ENCODE measurements at places on chromosomes 11 and 22.

DNA sequence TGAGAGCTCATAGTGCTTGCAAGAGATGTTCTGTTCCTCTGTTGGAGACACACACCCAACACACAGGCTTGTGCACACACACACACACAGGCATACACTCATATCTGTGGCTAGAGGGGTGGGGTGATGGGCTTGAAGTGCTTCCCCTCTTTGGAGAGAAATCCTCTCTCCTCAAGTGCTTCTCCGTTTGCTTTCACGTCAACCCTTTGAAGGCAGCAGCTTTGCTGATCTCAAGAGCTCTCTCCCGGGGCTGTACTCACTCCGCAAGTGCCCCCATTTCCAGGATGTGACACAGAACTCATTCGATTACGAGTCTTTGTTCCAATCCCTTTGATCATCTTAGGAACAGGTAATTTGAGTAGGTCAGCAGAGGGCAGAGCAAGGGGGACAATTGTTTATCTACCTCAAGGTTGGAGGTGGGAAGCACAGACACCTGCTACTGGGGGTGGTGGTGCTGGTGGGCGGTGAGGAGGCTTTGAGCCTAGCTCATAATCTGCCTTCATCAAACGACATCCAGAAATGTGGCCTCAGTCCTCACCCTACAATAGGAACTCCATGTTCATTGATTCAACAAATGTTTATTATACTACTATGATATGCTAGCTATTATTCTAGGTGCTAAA lies 529.8 kb upstream of the CADM1 start:
- no peak for DNase-seq

GRCh38 chr22:49760630-49761571 lies 66.8 kb downstream of the BRD1 start:
- no peak for DNase-seq

GRCh38 chr22:28139961-28140360 lies 220.9 kb upstream of the PITPNB start:
- no peak for DNase-seq

DNA sequence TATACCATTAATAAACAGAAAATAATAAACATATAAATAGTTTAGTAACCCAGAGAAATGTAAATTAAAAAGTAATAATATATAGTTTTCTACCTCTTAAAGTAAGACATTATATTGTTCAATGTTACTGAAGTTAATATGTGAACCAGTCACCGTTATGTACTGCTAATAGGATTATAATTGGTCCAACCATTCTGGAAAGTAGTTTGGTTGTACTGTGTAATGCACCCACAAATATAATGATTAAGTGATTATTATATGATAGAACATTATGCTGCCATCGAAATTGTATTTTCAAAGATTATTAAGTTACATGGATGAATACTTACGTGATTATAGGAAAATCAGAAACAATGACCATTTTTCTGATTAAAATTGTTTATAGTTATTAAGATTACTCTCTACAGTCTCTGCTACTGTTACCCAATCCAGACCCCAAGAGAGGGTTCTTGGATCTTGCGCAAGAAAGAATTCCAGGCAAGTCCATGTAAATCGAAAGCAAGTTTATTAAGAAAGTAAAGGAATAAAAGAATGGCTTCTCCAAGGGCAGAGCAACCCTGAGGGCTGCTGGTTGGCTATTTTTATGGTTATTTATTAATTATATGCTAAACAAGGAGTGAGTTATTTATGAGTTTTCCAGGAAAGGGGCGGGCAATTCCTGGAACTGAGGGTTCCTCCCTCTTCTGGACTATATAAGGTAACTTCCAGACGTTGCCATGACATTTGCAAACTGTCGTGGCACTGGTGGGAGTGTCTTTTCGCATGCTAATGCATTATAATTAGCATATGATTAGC lies 50.1 kb downstream of the ACER3 start:
- DNase-seq = no peak

GRCh38 chr22:22691716-22692701 lies 47.6 kb downstream of the GGTLC2 start:
- DNase-seq = no peak

DNA sequence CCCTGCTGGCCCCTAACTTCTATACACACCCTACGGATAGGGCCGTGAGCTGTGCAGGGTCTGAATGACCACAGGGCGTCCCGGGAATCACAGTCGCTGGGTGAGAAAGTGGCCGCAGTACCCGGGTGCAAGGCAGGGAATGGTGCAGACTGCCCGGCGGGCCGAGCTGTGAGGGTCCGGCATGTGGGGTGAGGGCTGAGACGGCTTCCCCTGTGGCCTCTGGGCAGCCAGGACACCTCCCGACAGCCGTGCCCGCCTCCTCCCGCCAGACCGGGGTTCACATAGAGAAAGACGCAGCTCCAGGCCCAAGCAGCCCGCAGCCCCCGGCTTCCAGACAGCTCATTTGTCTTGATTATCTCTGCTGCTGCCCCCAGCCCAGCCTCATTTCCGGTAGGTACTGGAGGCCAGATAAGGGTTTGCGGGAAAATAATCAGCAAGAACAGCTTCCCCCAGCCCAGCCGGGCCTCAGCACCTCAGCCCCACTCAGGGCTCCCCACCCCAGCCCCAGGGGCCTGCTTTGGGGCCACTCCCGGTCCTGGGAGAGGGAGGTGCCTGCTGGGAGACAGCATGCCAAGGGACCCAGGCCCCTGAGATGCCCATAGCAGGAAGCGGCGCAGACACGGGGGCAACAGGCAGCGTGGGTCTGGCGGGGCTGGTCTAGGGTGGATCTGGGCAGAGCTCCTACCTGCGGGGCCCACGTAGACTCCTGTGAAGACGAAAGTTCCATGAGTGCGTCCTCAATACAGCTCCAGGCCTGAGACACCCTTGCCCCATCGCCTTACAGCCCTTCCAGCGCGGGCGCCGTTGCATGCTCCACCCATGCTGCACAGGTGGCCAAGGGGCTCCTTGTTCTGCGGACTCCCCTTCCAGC lies 123.1 kb downstream of the BRD1 start:
- no peak for DNase-seq

DNA sequence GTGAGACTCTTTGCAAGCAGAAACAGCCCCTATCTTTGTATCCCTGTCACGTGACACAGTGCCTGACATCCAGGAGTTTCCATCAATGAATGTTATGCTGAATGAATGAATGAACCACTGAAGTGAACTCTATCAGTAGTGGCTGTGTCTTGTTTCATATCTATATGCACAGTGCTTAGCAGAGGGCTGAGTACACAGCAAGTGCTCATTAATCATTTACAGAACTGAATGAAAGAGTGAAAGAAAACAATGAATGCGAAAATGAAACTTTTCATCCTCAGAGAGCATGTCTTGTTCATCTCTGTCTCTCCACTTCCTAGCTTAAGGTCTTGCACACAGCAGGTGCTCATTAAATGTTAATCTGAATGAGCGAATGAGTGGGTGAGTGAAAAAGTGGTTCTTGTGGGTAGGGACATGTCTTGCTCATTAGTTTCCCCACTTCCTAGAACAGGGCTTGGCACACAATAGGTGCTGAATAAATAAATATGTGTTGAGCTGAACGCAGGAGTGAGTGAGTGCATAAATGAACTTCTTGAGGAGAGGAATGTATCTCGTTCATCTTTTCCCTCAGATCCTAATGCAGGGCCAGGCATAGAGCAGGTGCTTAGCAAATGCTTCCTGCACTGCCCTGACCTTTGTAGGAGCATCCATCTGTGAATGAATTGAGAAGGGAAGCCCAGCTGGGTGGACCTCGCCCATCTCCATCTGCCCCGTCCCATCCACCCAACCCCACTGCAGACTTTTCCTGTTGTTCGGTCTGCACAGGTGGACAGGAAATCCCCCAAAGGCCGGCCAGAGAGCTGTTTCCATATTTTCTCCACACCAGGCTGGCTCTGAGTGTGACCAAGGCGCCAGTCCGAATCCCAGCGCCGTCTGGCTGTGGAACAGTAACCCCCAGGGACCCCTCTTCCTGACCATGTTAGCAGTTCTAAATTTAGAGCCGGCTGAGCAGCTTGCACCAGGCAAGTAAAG lies 113.4 kb upstream of the CRYBB3 start:
- DNase-seq = no peak

DNA sequence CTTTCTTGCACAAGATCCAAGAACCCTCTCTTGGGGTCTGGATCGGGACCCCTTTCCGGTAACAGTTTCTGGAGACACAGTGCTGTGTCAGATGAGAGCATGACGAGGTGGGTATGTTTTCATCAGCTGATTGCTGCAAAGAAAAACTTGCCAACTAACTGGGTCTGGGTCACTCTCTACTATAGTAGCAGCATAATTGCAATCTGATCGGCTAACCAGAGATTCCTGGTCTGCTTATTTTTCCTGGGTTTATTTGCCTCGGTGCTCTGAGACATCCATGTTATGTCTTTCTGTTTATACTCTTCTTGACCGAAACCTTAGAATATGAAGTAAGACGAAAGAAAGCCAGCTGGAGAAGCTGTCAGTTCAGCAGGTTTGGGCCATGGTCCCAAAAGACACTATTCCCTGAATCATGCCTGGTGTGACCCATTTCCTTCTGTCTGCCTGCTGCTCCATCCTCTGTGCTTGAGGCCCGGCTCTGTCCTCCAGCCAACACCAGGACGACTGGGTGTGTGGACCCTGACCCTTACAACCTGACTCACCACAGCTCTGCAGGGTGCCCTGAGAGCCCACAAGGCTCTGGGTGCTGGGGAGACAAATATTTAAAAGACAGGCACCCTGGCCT lies 24.1 kb upstream of the CLMP start:
- no peak for DNase-seq

DNA sequence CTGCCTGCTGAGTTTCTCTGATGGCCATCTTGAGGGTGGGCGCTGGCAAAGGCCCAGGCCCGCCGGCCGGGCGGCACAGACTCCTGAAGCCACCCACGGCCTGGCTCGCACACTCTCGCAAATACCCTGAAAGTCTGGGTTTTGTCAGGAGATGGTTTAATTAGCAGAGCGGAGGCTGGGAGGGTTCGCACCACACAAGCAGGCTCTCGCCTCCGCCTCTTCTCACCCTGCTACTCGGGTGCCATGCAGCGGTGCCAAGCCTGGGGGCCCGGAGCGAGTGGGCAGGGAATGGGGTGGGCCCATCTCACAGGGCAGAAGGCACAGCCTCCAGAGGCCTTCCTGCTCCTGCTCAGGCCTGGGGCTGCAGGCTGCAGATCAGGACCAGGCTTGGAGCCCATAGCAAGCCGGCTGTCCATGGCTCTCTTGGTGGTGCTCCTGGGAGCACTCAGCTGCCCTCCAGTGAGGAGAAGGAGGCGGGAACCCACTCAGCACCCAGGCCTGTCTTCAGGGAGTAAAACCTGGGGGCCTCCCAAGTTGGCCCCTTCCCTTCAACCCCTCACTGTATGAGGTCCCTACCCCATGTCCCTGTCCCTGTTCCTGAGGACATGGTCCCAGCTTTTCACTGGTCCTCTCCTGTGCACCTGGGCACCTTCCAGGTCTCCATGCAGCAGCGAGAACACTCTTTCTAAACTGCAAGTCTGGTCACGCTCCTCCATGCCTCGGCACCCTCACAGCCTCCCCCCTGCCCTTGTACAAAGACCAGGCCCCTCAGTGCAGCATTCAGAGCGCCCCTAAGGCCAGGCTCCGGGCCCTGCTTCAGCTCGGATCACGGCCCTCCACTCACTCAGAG lies 62.0 kb downstream of the FLRT1 start:
- no peak for DNase-seq

DNA sequence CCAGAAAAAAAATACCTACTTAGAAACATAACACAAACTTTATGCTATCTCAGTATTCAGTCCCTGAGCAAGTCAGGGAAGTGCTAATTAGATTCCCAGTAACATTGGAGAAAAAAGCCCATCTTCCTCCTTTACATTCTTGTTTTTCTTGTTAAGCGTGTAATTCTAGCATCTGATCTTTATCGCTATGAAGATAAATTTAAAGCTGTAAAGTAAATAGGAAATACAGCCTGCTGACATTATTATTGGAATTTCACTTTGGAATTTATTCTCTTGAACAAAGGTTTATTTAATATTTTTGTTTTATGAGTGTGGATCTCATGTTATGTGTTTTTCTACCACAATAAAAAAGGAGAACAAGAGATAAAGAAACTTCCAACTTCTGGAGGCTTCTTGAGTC lies 13.9 kb downstream of the ALKBH3 start:
- no peak for DNase-seq

- no peak for DNase-seq
These were observed 1.8 kb downstream of the SLC16A8 start for GRCh38 chr22:38081941-38082828.

DNA sequence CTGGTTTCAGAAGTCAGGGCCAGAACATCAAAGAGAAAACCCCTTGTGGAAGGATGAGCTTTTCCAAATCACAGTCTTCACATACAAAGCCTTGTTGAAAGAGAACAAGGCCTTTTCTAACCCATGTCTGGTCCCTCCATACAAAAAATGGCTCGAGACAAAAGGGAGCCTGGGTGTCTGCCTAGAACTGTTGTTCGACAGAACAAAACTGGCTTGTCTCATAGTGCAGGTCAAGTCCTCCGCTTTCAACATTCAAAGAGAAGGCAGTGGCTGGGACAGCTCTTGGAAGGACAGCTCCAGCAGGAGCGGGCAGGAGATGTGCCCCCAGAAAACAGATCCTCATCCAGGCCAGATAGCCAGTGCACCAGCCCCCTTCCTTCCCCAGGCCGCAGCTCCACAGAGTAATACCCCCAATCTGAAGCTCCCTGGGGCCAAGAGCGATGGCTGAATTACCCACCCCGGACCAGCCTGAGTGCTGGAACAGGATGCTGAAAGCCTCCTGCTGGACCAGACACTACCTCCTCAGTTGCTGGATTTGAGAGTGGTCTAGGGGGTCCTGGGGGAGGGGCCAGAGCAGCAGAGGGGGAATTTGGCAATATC lies 27.6 kb downstream of the USH1C start:
- no peak for DNase-seq

DNA sequence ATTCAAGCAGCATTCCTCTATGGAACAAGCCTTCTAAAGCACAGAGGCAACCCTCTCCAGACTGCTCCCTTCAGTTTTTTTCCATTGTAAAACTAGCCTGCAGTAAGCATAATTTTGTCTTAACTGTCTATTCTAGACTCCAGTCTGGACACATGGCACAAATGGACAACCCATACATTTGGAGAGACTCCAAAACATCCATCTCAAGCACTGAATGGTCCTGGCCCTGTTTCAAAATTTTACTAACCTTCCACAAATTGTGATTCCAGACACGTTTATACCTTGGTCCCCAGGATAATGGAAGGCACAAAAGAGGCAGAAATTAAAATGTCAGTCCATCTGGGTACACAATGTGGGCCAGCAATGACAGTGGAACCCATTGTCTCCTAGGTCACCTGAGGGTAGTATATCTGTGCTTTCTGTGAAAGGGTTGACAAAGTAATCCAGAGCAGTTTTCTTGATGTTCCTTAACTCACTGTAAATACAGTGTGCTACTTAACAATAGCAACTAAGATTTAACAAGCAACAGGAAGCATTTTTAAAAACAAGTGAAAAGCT lies 16.2 kb upstream of the SESN3 start:
- no peak for DNase-seq

DNA sequence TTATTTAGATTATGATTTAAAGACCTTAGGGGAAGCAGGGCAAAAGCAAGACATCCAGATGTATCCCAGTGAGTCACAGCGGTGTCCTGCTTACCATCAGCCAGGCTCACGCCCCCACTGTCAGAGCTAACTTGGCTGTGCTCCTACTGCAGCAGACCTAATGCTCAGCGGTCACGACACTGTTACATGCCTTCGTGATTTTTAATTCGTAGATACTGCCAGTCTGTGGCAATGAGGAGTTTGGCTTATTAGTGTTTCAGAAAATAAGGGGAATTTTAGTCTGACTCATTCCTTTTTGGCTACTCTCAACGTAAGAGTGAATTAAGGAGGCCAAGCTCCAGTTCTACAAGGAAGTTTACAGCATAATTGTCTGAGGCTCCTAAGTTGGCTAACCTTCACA lies 22.7 kb downstream of the EFCAB6 start:
- no peak for DNase-seq
